GM12878 (cell line): ENCODE measurements at places on chromosomes 11 and 22. TPM values are rescaled to one million over a fixed set of nuclear protein-coding genes. Genes with fewer than 3 reads are reported as not detected.

Gene P2RX3
- not detected in 2 replicates for total RNA-seq

Gene MLC1
- not detected in 2 replicates for total RNA-seq

Gene RFPL1
- not detected in 2 replicates for total RNA-seq

GRCh38 chr11:129412494-129412893 is 36.8 kb downstream of the BARX2 start:
- no peak for DNase-seq

DNA sequence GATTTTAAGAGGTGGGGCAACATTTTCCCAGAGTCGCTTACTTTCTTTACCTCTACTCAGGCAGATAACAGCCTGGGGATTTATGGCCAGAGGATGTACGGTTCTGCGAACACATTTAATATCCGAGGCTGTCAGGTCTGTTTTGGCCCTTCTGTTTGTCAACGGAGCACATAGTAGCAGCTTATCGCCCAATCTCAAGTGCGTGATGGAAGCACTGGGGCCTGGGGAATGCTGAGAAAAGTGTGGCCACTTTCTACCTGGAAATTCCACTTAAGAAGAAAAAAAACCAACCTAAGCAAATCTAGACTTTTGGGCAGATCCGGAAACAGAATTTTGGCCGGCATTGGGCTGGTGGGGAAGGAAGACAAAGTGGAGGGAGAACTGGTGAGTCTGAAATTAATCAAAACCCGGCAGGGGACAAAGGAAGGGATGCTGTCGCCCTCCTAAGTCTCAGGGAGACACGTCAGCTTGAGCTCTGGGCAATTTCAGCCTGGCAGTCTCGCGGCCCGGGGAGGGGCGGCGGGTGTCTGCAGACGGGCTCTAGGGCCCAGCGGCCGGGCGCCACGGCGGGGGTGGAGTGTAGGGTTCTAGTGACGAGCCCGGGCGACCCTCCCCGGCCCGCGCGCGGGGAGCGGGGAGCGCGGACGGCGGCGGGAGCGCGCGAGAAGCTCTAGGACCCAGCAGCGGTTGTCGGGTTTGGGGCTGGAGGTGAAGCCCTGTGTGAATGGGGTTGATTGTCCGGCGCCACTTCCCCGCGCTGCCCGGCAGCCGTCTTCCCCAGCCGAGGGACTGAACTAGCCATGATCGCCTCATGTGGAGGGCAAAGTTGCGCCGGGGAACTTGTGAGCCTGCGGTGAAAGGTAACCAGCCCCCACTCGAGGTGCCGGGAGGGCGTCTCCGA is at the start of gene AMOTL1:
Gene AMOTL1 (plus strand): TSS at position 656 of the 901 bp plus-strand sequence. CDS start 156 bp downstream, at position 812.
- no peak for DNase-seq

DNA sequence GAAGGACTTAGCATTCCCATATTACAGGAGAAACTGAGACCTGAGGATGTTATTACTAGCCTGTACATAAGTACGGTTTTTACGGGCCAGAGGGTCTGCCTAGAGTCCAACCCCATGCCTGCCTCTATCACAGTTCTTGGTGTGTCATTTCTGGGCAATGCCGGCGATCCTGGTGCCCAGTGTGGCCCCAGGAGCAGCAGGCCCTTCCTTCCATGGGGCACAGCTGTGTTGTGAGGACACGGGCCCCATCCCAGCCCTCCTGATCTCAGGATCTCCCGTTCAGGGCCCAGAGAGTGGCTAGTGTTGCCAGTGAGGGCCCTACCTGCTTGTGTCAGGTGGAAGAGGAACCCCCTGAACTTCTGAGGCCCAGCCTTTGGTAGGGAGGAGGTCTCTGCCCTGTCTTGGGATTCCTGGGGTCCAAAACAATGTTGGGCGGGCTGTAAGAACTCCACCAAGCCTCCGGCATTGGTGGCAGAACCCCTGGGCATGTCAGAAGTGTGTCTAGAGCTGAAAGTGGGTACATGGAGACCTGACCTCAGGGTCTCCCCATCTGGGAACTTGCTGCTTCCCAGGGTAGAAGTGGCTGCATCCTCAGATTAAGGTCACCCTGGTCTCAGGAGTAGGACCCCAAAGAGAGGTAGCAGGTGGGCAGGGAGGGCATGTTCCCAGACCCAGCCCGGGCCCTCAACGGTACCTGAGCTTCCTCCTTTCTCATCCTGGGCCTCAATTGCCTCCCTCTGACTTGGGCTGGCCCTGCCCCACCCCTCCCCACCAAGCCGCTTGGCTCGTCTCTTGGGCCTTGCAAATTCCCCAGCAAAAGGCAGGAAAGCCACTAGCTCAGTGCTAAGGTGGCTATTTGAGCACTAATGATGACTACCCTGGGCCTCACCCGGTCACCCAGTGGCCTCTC is 74.6 kb upstream of the KCNQ1OT1 start:
- no peak for DNase-seq

- no peak for DNase-seq
These were observed 1004.5 kb upstream of the CCDC90B start for GRCh38 chr11:84290647-84291046.

DNA sequence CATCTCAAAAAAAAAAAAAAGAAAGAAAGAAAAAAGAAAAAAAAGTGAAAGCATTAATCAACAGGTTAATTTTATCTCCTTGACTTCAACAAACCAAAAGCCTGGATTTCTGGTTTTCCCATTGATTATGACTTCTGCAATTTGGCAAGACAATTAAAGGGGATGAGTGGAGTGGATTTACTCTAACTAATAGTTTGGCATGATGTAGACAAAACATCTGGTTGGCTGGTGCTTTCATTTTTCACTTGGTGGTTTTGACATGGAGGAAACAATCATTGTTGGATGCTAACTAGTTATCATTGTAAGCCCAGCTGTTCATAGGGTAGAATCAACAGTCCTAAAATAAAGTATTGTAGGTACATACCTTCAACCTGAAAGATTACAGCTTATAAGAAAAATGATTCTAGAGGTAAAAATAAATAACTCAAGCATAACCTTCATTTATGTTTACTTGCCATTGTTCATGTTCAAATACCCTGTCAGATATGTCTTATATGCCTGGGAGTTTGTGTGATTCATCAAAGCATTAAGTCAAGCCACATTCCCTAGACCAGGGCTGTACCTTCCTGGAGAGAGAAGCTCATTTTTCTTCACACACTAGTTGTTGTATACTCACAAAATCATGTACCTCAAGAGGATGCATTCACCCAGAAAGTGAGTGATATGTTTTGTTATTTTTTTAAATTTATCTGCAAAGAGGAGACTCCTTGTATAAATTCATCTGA is 15.1 kb downstream of the FIBIN start:
- no peak for DNase-seq
